ENCODE measurements at places on chromosomes 7 and 10.

- no peak for DNase-seq
Measured at GRCh38 chr7:121328508-121329190, at the start of gene WNT16. TSS of gene WNT16 (plus strand) at chr7:121329000. CDS start at chr7:121329293, 293 bp downstream.

DNA sequence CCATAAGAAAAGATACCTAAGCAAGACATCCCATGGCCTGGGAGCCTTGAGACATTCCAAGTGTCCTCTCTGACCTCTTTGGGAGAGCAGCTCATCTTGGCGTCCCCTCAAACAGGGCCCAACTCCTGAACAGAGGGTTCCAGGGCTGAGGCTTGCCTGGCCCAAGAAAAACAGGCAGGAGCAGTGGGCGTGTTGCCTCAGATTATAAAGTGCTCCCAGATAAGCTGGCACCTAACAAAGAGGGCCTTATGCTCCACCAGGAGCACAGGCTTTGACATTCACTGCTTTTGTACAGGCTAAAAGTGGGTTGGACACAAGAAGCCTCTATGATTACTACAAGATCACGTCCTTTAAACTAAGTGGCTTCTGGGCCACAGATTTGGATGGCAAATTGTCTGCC, 193.1 kb downstream of the FGFR2 start:
- no peak for DNase-seq

GRCh38 chr7:90773269-90773668, 177.1 kb downstream of the CDK14 start:
- DNase-seq, result no peak

- no peak for DNase-seq
Measured at GRCh38 chr10:93456480-93456879, 25.7 kb downstream of the MYOF start.

- no peak for DNase-seq
Measured at GRCh38 chr7:123571684-123572083, 14.1 kb upstream of the NDUFA5 start.

- DNase-seq, result no peak
Measured at GRCh38 chr10:103859161-103860086, 4.0 kb upstream of the SH3PXD2A start.

DNA sequence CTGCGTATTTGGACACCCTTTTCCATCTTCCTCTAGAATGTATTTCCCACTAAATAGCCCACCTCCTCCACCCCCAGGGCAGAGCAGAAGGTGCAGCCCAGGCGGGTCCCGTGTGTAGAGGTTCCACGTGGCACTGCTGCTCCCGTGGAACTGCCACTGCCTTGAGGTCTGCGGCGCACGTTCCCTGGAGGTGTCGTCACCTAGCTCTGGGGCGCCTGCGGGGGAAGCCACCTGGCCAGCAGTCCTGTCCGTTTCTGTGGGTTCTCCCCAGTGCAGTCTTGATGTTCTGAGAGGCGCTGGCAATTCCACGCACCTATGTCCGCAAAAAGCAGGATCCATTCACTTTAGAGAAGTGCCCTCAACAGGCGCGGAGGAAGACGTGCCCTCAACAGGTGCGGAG, 21.9 kb downstream of the BNIP3 start:
- DNase-seq, result no peak

DNA sequence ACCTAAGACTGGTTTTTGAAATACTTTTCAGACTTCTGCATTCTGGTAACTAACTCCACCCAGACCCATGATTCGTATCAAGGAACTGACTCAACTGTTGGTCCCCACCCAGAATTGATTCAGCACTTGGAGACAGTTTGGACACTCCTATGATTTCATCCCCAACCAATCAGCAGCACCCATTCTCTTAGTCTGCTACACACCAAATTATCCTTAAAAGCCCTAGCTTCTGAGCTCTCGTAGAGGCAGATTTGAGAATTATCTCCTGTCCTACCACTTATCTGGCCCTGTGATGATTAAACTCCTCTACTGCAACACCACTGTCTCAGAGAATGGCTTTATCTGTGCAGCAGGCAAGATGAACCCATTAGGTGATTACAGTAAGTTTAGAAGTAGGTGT, 7.7 kb upstream of the GSTO1 start:
- DNase-seq, result no peak

DNA sequence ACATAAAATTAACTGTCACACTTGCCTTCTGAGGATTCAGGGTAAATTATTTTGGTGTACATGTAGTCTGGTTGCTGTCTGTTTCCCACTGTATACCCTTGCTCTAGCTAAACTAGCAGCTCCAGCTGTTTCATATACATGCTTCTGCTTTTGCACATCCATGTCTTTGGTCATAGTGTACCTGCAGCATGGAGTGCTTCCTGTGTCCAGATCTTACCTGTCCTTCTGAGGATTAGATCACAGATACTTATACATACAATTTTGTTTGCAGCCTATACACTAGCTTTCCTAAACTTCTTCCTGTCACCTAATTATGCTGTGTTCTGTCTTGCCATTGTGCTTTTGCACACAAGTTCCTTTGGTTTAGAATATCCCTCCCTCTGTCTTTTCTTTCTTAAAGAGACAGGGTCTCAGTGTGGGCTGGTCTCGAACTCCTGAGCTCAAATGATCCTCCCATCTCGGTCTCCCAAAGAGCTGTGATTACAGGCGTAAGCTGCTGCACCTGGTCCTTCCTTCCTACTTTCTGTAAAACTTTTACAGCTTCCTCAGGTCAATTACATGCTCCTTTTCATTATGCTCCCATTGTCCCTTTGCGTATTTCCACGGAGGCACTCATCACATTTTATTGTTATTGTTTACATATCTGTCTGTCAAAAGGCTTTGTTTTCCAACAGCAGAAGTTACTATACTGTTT, 33.8 kb downstream of the TPST1 start:
- DNase-seq, result no peak

DNA sequence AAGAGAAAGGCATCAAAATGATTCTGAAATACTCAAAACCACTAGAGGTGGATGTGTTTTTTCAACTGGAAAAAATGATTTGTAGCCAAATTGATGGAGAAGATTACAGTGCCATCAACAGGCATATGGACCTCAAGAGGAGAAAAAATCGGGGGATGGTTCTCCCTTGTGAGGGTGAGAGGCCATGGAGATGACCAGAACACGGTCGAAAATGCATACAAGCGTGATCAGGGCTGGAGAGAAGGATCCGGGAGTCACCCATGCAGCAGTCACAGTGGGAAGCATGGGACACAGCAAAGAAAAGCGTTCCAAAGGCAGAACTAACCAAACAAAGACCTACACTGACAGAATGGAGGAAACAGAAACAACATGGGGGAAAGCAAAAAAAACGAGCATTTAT, 80.3 kb downstream of the SLC37A3 start:
- DNase-seq, result no peak

DNA sequence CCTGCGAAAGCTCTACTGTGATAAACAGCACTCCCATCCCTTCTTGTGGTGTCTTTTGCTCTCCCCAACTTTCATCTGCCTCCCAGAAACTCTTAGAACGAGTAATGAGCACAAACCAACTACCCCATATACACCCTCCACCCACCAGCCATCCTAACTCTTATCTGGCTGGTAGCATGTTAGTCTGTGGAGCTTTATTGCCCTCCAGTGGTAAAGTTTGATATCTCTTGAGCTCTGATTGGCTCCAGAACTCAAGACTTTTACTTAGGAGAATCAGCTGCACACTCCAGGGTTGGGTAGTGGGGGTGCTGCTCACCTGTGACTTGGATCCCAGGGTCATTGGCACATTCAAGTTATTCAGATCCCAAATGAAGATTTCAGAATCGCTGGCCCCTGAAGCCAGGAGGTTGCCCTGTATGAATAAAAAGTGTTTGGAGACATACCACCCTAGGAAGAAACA, 10.9 kb downstream of the SEC31B start:
- DNase-seq, result no peak

DNA sequence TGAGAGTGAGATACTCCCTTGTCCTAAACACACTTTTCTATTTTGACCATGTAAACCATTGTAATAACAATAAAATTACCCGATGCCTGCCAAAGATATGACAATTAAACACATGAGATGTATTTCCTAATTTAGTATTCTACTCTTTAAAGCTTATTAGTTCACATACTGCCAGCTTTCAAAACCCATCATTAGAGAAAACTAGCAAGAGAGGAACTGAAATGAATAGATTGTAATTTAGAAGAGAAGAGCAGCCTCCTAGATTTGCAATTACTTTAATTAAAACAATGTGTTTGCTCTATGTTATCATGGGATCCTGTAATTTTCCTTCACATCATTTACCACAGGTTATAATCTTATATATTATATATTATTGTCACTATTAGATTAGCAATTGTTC, 428.2 kb downstream of the THSD7A start:
- no peak for DNase-seq

GRCh38 chr10:30737931-30738391, 108.4 kb upstream of the LYZL2 start:
- no peak for DNase-seq

- DNase-seq, result no peak
Measured at GRCh38 chr7:94632338-94633013, 23.5 kb downstream of the SGCE start.

DNA sequence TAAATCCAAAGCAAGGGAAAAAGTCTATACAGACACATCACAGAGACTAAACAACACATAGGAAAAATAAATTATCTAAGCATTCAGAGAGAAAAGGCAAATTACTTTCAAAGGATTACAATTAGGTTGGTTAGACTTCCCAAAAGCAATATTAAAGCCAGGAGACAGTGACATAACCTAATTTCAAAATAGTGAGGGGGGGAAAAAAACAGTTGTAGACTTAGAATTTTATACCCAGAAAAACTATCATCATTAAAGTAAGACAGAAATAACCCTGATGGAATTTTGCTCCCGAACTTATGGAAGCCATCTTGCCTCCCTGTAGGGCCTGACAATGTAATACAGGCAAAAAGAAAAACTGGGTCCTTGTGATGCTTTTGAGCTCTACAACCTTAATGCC, 18.4 kb downstream of the CRPPA start:
- DNase-seq, result no peak

DNA sequence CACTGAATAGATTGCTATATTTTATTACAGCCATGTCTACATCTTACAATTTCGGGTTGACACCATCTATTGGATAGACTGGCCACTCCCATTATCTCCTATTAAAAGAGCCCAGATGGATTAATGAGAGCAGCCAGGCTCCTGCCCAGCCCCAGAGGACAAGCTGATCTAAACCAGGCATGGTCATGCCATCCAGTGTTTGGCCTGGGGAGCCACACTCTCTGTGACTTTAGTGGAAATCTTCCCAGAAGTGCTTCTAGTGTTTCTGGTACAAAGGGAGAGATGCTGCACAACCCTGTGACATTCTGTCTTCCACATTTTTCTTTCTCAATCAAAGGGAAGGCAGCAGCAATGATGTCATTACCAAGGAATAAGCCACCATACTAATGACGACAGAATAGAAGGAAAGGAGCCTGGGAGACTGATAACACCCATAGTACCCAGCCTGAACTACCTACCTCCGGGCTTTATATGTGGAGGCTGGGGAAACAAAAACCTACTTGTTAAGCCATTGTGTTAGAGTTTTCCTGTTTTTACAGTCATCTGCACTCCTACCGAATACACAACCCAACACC, 5.0 kb downstream of the NEBL start:
- no peak for DNase-seq

GRCh38 chr7:92631850-92632487, 41.8 kb upstream of the FAM133B start:
- DNase-seq, result no peak

- DNase-seq, result no peak
Measured at GRCh38 chr10:74841265-74841973, 15.0 kb downstream of the KAT6B start.

GRCh38 chr7:98641646-98642500, 24.8 kb downstream of the NPTX2 start:
- no peak for DNase-seq

GRCh38 chr7:50368366-50368765, 63.9 kb downstream of the IKZF1 start:
- no peak for DNase-seq

DNA sequence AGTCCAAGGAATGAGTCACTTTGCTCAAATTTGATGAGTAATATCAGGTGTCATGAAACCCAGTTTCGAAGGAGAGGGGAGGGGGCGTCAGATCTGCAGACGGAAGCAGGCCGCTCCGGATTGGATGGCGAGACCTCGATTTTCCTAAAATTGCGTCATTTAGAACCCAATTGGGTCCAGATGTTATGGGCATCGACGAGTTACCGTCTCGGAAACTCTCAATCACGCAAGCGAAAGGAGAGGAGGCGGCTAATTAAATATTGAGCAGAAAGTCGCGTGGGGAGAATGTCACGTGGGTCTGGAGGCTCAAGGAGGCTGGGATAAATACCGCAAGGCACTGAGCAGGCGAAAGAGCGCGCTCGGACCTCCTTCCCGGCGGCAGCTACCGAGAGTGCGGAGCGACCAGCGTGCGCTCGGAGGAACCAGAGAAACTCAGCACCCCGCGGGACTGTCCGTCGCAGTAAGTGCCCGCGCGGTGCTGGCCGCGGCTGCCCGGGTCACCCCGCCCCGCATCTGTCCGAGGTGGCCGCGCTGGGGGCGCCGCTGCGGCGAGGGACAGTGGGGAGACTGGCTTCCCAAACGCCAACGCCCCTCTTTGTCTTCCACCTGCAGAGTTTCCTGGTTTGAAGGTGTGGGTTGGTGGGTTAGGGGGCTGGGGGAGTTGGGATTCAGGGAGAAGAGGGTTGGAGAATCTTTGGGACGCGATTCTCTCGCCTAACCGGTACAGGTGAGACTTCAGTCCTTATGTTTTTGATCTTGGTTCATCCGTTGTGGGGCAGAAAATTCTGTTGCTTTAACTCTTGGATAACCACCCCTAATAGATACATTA, at the start of gene TAC1:
TSS of gene TAC1 (plus strand) at position 351 of the 829 bp plus-strand sequence. CDS start 527 bp downstream, outside the sequence.
- DNase-seq, result no peak

GRCh38 chr10:34707656-34708055, 107.4 kb downstream of the PARD3 start:
- DNase-seq, result no peak

GRCh38 chr7:152395112-152395511, 40.7 kb downstream of the KMT2C start:
- DNase-seq, result no peak

DNA sequence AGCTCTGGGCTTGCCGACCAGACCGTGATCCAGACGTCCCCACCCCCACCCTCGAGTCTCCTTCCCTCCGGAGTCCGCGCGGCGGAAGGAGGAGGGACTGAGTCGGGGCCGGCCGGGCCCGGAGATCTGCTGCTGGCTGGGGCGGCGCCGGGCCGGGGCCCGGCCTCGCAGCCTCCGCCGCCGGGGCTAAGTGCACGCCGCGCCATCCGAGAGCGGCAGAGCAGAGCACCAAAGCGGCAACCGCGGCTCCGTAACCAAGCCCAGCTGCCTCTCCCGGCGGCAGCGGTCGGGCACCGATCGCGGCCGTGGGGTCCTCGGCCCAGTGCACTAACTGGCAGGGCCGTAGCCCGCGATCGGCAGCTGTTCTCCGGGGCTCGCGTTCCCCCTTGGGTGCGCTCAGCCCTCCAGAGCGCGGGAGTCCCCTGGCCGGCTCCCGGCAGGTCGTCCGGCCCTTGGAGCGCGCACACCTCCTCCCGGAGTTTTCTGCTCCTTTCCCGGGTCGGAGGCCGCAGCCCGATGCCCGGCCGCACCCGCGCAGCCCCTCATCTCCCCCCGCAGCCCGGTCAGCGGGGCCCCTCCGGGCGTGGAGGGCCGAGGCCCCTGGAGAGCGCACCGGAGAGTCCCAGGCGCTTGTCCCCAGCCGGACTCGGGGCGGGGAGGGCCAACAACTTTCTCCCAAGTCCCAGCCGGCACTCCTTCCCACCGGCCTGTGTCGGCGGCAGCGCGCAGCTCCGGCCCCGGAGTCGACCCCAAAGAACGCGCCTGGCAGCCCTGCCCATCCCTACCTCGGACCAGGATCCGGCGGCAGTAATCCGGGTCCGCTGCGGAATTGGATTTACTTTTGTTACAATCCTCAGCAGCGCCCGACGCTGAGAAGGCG, 799 bp downstream of the VAX1 start:
- DNase-seq, result no peak

All from activated CD8-positive, alpha-beta memory T cell treated with anti-CD3 and anti-CD28 coated beads for 1 hour (primary cell).